Fibroblast of gingiva (primary cell): ENCODE measurements at places on chromosomes 7 and 10.

- peak; percentile 96 for DNase-seq
Measured at GRCh38 chr10:6202684-6203330, at the start of gene PFKFB3. PFKFB3 (plus strand) TSS chr10:6202932; CDS start chr10:6203261, 329 bp downstream.

DNA sequence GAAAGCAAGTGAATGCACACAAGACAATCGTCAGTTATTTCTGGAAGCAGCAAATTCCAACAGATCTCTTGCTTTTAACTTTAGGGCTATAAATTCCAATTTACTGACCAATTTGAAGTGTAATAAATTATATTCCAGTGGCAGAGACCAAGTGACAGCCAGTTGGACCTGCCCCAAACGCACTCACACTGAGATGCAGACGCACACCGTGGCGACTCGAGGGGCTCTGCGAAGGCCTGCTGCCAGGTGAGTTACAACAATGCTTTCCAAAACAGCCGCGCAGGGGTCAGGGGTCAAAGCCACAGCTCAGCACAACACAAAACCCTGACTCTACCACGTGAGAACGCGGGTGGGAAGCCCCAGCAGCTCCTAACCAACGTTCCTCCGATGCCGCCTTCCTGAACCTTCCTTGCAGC is 97.4 kb downstream of the ZRANB1 start:
- DNase-seq, result no peak

DNA sequence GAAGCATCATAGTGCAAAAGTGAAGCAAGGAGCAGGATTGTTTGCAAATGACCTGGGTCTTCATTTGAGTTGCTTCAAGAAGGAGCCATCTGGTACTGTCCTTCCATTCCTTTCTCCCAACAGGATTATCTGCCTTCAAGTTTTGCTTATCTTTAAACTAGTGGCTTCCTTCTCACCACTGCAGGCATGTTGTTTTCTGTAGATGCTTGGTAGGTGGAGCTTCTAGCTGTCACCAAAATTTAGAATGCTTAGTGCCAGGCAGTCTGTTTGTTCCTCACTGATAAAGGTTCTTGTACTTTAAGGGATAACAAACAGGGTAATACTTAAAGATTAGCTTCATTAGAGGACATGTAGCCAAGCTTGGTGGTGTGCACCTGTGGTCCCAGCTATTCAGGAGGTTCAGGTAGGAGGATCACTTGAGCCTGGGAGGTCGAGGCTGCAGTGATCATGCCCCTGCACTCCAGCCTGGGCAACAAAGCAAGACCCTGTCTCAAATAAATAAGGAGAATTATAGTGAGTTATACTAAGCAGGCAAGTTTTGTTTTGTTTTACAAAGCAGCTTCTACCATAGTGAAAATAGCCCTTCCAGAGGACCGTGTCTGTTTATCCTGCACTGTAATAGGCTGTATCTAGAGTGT is 5.7 kb downstream of the ARL5B start:
- DNase-seq, result no peak

- DNase-seq, result peak; percentile 70
Measured at GRCh38 chr10:31136930-31137885, 105.5 kb upstream of the ZNF438 start.

GRCh38 chr7:141039376-141039775 is 24.6 kb upstream of the MRPS33 start:
- DNase-seq, result no peak

DNA sequence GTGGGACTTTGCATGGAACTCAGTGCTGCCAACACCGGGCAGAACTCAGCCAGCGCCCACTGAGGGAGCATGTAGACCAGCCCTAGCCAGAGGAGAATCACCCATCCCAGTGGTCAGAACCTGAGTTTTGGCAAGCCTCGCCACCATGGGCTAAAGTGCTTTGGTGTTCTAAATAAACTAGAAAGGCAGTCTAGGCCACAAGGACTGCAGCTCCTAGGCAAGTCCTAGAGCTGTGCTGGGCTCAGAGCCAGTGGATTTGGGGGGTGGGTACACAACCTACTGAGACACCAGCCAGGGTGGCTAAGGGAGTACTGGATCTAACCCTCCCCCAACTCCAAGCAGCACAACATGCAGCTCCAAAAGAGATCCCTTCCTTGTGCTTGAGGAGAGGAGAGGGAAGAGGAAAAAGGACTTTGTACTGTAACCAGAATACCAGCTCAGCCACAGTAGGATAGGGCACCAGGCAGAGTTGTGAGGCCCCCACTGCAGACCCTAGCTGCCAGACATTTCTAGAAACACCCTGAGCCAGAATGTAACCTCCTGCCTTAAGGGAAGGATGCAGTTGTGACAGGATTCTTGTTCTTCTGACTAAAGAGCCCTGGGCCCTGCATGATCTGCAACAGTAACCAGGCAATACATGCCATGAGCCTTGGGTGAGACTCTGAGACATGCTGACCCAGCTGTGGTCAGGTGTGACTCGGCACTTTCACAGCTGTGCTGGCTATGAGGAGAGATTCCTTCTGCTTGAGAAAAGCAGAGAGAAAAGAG is 24.4 kb downstream of the GSDME start:
- DNase-seq, result peak; percentile 75

DNA sequence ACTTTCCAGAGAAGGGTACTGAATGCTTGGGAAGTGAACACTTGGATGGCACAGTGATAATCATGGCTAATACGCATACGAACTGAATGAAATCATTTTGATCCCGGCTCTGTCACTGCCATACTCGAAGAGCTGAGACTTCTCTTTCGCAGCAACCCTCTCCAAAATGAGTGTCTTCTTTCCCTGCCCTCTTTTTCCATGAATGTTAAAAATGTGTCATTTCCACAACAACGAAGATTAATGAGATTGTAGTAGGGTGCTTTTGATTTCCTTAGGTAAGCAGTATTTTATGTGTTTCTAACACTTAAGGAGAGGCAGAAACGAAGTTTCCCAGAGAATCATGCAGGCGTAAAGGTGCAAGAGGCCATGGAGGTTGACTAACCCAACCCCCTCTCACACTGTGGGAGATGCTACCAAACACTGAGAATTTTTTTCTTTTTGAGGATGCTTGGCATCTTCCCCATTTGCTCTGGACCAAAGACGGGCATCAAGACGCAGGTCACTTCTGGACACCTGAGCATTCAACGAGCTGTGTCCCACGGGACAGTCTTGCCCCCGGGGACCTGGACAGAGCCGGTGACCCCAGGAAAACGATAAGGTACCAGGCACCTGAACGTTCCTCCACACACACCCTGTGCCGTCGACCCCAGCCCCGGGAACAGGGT is 823 bp downstream of the COPG2 start:
- DNase-seq, result no peak

- no peak for DNase-seq
Measured at GRCh38 chr7:149104214-149104613, 13.7 kb upstream of the ZNF786 start.

GRCh38 chr7:124930655-124931597 is 1.3 kb upstream of the POT1 start:
- DNase-seq, result no peak

GRCh38 chr10:108412323-108412722 is 1247.8 kb upstream of the SORCS1 start:
- no peak for DNase-seq

DNA sequence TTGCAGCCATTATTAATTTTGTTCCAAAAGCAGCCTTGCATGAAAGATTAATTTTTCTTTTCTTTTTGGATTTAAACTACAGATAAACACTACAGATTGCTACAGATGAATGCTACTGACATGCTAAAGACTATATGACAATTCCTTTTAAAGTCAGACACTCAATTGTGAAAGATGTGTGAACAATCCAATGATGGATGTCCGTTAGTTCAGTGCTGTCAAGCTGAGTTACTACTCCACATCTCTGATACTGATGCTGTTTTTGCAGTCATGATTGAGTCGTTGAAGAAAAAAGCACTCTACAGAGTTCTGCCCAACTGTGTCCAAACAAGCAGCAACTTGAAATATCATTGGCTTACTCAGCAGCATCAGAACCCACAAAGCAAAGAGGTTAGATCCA is 146.8 kb downstream of the OTUD1 start:
- no peak for DNase-seq
